ENCODE measurements at places on chromosomes 16 and 17.

- DNase-seq, result no peak
Measured at GRCh38 chr16:75065149-75065505, 51.5 kb downstream of the LDHD start.

- no peak for DNase-seq
Measured at GRCh38 chr17:6986676-6987075, 9.2 kb upstream of the ALOX12 start.

DNA sequence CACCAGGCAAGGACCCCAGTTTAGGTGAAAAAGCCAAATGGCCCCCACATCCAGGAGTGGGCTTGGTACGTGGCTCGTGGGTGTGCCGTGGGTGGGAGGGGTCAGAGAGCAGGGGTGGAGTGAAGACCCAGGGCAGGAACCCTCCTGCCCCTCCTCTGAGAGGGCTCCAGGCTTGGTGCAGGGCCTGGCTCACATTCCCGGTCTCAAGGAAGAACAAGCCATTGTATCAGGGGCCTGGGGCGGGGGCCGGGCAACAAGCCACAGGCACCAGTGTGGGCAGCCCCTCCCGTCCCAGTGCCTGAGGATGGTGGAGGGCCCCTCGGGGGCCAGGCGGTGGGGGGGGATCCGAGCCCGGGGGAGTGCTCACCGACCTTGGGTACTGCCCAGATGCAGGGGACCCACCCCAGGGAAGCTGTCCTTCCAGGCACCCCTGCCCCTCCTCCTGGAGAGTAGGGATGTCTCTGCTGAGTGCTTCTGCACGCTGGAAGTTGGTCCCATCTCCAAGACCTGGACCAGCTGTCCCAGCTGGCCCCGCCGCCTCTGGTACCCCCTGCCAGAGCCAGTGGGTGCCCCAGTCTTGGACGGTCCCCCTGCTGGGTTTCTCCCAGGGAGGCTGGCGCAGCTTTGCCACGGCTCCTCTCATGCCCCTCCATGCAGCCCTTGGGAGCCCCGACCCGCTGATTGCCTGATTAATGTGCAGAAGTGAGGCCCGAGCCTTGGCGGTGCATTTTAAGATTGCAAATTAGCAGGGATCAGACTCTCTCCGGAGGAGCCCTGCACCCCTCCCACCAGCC is 83.7 kb downstream of the RTN4RL1 start:
- no peak for DNase-seq

DNA sequence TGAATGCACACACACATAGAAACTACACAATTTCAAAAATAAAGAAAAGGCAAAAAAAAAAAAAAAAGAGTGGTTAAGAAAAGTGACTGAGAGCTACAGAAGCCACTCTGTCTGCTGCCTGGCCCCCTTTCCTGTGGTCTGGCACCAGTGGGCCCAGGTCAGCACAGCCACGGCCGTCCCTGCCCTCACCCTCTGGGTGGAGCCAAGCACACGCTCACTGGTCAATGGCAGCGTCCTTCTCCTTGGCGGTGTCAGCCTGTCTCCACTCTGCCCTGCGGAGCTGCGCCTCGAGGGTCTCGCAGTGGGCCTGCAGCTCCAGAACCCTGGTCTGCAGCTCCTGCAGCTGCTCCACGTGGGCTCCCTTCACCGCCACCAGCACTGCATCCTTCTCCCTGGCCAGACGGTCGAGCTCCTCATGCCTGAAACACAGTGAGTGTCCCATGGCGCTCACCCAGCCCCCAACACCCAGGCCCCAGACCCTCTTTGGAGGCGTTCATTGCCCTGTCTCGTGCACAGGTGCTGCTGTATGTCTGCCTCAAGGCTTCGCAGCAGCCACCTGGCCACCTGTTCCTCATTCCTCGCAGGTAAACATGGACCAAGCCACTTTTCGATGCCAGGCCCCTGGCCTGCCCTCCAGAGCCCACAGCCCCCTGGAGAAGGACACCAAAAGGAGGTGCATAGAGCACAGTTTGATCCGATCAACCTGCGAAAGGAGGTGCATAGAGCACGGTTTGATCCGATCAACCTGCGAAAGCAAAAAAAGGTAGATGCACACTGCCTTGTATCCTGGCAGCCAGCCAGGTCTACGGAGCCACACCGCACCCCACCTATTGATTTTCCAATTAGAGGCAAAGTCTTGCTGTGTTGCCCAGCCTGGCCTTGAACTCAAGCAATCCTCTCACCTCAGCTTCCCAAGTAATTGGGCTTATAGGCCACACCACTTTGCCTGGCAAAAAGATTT is 24.4 kb downstream of the CCDC57 start:
- no peak for DNase-seq

- no peak for DNase-seq
Measured at GRCh38 chr17:47199627-47200324, 9.4 kb upstream of the MYL4 start.

DNA sequence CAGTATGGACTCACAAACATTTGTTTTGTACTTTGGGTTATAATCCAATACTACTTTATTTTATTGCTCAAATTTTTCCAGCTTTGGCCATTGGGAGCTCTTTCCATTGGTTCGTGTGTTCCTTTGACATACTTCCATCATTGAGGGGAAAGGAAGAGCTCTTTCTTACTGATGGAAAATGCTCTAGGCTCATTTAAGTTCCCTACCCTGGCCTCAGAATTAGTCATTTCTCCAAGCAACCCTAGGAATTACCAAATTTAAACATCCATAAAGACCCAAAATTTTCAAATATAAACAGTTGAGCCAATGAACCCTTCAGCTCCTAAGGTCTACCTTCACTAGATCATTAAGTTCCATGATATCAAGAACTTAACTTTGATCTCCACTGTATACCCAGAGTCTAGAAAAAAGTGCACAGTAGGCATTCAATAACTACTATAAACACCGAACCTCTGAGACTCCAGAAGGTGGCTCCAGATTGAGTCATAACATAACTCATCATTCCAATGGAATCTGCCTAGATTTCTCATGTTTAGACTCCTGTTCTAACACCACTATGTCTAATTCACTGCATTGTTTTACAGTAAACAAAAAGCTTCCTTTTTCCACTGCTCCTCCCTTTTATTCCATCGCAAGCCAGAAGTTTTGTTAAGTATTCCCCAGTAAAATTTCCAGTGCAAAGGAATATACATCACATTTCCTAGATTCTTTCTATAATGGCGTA is 39.0 kb downstream of the SMURF2 start:
- DNase-seq, result no peak

DNA sequence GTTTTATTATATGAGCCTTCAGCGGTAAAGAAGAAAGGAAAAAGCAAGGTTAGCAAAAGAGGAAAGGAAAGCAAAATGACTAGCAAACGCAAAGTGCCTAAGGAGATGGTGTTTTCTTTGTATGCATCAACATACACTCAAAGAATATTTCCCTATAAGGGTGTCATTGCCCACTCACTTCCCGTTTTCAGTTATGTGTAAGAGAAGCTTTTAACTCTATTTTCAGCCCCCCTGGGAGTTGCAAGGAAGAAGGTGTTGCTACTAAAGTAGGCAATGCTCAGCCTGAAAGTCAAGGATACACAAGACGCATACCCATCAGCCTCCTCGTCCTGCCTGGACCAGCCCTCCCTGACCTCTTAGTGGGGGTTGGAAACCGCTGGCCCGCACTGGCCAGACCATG is 267.7 kb upstream of the ZFHX3 start:
- no peak for DNase-seq

DNA sequence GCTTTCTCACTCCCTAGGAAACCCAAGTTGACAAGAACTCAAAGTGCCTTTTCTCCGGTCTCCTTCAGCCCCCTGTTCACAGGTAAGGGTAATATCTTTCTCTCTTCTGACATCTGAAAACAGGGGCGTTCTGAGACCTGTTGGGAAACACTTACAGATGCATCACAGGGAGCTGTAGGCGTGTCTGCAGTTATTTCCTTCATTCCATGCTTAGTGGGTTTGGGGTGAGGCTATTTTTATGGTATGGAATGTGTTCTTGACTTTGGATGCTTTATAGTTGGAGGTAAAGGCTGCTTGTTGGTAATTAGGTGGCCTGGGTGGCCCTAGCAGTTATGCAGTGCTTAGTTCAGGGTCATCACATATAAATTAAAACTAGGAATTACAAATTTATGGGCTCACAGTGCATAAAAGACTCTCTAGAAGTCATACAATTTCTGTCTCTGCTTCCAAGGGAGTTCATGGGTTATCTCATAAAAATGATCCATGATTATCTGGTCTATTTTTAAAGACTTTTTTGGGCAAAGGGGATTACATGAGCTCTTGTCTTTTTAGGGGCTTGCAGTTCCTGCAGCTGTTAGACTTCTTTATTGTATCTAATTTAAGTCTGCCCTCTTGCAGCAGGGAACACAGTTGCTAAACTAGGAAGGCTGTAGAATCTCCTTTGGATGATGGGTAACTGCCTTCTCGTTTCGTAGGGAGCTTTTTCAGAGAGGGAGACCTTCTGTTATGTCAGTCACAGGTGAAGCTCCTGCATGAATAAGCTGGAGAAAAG is 10.2 kb downstream of the SOCS7 start:
- no peak for DNase-seq

DNA sequence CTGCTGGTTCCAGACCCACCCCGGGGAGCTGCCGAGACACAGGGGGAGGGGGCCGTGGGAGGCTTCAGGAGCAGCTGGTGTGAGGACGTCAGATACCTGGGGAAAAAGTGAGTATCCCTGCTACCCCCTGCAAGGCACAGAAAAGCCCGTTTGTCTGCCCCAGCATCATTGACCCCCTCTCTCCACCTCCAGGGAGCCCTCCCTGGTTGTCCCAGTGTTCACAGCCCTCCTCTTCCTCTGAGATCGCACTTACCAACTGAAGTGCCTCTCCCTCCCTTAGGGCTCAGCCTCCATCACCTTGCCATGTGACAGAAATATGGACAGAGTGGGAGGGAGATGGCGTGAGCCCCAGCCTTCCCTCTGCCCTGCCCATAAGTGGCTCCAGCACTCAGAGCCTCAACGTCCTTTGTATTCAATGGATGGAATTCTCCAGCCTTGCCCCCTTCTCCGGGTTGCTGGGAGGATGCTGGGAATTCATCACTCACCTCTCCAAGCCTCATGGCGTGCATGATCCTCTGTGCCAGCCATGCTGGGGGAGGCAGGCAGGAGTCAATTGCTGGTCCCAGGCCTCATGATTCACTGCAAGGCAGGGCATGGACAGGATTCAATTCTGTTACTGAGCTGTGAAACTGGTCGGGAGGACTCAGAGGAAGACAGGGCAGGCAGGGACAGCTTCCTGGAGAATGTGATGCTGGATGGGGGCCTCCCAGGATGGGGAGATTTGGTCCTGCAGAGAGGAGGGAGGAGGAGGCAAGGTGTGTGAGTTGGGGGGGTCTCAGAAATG is 14.6 kb downstream of the SPNS3 start:
- no peak for DNase-seq

DNA sequence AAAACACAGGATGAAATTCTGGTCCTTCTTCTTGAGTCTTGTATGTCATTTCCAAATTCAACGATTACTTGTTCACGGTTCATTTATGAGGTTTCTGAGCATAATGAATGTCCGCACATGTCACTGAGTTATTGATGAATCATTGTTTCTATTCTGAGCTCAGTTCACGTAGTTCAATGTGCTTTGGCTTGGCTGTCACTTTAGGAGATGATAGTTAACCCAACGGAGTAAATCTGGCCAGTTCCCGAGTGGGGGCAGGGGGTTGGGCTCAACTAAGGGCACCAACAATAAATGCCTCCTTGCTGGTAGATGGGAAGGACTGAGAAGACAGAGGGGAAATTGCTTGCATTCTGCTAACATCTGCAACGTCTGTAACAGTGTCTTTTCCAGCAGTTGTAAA is 239.4 kb upstream of the HSBP1 start:
- no peak for DNase-seq

DNA sequence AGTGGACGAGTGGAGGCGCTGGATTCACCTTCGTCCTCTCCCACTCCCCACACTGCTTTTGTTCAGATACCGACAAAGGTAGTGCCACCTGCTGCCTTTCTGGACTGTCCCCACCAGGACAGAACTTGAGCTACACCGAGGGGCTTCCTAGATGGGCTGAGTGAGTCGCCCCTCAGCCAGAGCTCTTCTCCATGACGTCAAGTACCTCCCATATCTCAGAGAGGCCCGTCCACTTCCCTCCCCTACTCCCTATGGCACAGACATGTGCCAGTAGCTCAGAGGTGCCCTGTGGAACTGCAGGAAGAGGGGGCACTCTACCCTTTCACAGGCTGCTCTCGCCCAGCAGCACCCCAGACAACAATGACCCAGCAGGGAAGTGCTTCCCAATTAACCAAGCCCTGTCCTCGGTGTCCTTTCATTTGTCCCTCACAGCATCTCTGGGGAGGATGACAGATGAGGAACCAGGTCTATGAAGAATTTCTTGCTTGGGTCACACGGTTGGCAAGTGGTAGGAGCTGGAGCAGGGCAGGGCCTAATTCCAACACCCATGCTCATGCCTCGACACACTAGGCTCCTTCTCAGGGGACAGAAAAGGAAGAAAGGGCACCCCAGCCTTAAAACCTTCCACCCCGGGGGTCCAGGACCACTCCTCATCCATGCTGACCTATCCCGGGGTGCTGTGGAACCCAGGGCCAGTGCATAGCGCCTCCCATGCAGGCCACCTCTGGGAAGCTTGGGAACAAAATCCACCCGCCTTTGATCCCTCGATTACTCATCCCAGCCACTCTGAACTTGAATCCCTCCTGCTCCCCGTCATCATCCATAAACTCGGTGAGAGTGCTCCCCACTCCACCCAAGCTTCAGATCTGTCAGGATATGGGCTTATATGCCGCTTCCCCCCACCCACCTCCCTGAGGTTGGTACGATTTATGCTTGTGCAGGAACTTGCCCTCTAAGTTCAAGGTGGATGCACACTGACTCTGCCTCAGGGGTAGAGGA is 51.7 kb downstream of the WNT3 start:
- DNase-seq, result no peak

GRCh38 chr17:19363460-19364035 is 1.0 kb upstream of the B9D1 start:
- no peak for DNase-seq

DNA sequence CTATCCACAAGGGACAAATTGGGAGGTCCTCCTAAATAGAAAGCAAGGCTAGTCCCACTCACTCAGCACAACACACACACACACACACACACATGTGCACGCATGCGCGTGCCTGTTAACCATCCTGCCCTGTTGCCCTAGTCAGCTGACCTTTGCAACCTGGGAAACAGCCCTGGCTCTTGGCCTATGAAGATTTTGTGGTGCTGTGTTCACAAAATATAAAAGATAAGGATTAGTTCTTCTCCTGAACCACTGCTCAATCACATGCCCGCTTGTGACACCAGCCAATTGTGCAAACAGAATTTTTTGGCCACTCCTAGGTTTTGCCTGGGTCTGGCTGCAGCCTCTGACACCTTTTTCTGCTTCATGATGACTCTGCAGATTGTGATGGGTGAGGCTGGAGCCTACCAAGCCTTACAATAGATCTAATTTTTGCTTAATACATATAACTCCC is 3.3 kb upstream of the CES1 start:
- DNase-seq, result no peak

GRCh38 chr17:32127158-32127897 is 15.0 kb upstream of the RHOT1 start:
- DNase-seq, result peak; percentile 83

Measured in NCI-H1694 treated with DMSO at 0.1 percent for 48 hours (cell line).